ENCODE measurements at places on chromosomes 3 and 15.
A peak's percentile ranks its signal among the peaks of the same experiment; 100 is the strongest.

DNA sequence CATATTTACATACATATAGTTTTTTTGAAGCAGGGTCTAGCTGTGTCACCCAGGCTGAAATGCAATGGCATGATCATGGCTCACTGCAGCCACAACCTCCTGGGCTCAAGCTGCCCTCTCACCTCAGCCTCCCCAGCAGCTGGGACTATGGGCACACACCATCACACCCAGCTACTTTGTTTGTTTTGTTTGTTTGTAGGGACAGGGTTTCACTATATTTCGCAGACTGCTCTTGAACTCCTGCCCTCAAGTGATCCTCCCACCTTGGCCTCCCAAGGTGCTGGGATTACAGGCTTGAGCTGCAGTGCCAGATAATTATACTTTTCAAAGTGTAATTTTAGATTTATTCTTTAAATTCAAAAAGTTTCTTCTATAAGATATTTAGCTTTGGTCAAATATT, 10.2 kb downstream of the GTF2A2 start:
- no peak for DNase-seq

GRCh38 chr3:161737171-161737570, 240.6 kb downstream of the OTOL1 start:
- no peak for DNase-seq

DNA sequence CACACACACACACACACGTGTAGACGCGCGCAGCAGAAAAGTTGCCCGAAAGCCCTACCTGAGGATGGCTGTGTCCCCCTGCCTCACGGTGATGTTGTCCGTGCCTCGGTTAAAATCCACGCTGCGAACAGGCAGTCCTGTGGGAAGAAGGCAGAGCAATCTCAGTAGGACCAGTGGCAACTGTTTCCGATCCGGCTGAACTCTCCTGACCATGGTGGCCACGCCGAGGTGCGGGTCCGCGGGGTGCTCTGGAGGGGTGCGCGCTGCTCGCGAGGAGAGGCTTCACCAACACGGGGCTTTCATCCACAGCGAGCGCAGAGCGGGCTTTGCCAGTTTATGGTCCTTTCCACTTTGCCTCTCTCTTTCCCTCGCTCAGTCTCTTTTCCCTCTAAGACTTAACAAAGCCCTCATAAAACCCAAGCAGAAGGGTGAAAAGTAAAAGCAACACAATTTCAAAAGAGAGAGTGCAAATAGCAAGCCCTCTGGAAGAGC, 422 bp downstream of the LSAMP start:
- DNase-seq: peak; percentile 41

- no peak for DNase-seq
Observed at GRCh38 chr3:180354214-180354613, 247.7 kb upstream of the TTC14 start.

Data from cardiac muscle cell (in vitro differentiated cells and primary cell).